Upper lobe of left lung (tissue), 6 donors: ENCODE measurements at places on chromosomes 2 and 18. TPM values are rescaled to one million over a fixed set of nuclear protein-coding genes. Genes with fewer than 3 reads are reported as not detected.

GRCh38 chr2:274503-274902, 9.8 kb downstream of the ACP1 start:
- DNase-seq, result no peak

GRCh38 chr2:127872354-127872753, 13.4 kb downstream of the AMMECR1L start:
- no peak for DNase-seq

DNA sequence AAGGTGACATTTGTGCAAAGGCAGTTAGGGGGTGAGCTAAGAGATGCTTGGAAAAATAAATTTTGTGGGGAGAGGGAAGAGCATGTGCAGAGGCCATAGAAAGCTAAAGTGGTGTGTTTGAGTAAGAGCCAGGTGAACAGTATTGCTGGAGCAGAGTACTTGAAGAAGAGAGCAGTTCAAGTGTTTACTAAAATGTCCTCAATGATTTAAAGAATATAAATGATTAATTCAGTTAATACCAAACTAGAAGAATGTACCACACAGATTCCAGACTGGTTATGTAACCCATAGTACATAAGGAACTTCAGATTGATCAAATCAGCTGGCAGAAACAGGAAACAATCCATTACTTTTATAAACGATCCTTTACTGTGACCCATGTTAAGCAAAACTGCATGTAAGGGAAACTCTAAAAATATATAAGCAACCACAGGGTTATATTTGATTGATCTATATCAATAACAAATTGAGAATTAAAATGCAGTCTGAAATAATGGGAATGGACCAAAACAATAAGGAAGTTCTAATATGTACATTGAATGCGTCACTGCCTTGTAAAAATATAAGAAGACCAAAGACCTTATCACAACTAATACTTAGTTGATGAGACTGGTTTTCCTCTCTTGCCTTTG, 76.9 kb downstream of the LDAH start:
- DNase-seq, result no peak

GRCh38 chr2:167335541-167335992, 447.3 kb downstream of the XIRP2 start:
- DNase-seq, result no peak

The CDH20 gene
- total RNA-seq, result not detected

- DNase-seq, result no peak
These were observed 63.0 kb downstream of the NPAS2 start for GRCh38 chr2:100882645-100883613.

The KCNG2 gene
- not detected for total RNA-seq

The SERPINB13 gene
- total RNA-seq, result not detected

DNA sequence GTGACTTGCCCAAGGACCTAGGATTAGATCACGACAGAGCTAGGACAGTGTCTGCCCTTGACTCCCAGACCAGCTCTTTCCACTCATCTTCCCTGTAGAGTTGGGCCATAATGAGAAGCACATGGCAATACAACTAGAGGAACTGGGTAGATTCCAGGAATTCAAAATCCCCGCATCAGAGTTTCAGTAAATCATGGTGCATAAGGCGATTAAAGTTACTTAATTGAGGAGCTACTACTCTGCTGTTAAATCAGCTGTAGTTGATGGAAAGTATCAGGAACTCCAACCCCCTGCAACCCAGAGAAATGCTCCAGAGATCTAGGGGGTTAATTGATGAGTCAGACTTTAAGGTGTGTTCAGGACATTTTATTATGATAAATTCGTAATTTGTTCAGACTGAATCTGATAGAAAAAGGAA, 5.7 kb downstream of the ANTXR1 start:
- no peak for DNase-seq

The ZSWIM2 gene
- not detected for total RNA-seq

The ADAM23 gene
- 0.89 TPM for total RNA-seq

The ELOA2 gene
- not detected for total RNA-seq

The UPP2 gene
- total RNA-seq, result not detected

The PPP1R1C gene
- total RNA-seq, result 10.9 TPM

- DNase-seq, result no peak
These were observed 1583.4 kb upstream of the PIK3C3 start for GRCh38 chr18:40371673-40372072.

- no peak for DNase-seq
These were observed 173.7 kb upstream of the DOK6 start for GRCh38 chr18:69226971-69227370.

- no peak for DNase-seq
These were observed 67.5 kb downstream of the MYOM1 start for GRCh38 chr18:3152294-3152693.

DNA sequence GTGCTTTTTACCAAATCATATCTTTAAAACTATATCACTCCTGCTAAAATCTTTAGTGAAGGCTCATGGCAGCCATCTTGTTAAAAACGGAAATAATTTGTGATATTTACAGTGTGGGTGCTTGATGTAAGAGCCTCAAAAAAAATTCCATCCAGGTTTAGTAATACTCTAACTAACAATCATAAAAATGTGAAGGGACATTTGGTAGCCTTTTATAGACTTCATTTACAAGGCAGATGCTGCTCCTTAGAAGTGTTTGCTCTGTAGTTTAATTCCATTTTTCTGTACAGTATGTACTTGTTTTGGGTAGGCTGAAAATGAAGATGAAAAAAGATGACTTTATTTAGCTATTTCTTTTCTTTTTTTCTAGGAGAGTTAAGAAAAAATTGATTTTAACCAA, 525.0 kb downstream of the ZEB2 start:
- no peak for DNase-seq

The WNT10A gene
- 0.15 TPM for total RNA-seq

DNA sequence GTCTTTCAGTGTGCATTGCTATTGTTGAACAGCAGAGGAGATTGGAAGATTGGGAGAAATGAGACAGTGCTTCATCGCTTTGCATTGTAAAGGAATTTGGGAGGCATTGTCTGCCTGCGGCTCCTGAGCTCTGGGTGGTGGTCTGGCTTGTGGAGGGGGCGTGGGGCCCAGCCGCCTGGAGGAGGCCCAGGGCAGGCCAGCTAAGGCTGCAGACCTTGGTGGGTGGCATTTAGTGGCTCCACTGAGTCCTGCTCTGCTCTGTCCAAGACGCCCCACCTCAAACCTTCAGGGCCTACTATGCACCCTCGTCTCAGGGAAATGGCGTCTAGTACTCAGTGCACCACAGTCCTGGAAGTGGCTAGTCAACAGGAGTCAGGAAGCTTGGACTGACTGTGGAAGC, 5.7 kb upstream of the HS1BP3 start:
- DNase-seq, result no peak

- peak; percentile 58 for DNase-seq
These were observed 89.6 kb downstream of the ITGB1BP1 start for GRCh38 chr2:9333591-9334171.

- DNase-seq, result peak; percentile 55
These were observed 12.4 kb downstream of the HS6ST1 start for GRCh38 chr2:128306081-128306930.

The ARMC9 gene
- 63.5 TPM for total RNA-seq

GRCh38 chr2:165791421-165792103, 2.5 kb downstream of the GALNT3 start:
- no peak for DNase-seq
